Thyroid gland (tissue), 4 donors: ENCODE measurements at places on chromosomes 1 and 21. TPM values are rescaled to one million over a fixed set of nuclear protein-coding genes. Genes with fewer than 3 reads are reported as not detected.
A peak's percentile ranks its signal among the peaks of the same experiment; 100 is the strongest.

Gene MAP1LC3C
- total RNA-seq, result 1.6 TPM

Gene PGLYRP4
- not detected for total RNA-seq

Gene PPIAL4G
- not detected for total RNA-seq

Gene TTLL10
- not detected for total RNA-seq

- no peak overlapping the region for H3K27ac ChIP-seq
- peaks cover 3% of the 10 kb centered on the region for H3K4me1 ChIP-seq
- DNase-seq, result no peak
- H3K27me3 ChIP-seq, result no peaks in the 10 kb centered on the region
- H3K4me3 ChIP-seq, result no peak overlapping the region
- H3K36me3 ChIP-seq, result no peaks in the 10 kb centered on the region
Measured at GRCh38 chr1:7678491-7679158, 92.5 kb upstream of the VAMP3 start.

- no peak for DNase-seq
- no peak overlapping the region for H3K27ac ChIP-seq
- no peaks in the 10 kb centered on the region for H3K27me3 ChIP-seq
- H3K4me1 ChIP-seq, result no peaks in the 10 kb centered on the region
- no peaks in the 10 kb centered on the region for H3K36me3 ChIP-seq
Measured at GRCh38 chr1:19639999-19640362, 4.1 kb upstream of the NBL1 start.

GRCh38 chr1:11057477-11057876 lies 2.3 kb downstream of the SRM start:
- H3K27ac ChIP-seq, result no peak overlapping the region
- DNase-seq, result no peak
- H3K4me1 ChIP-seq, result peaks cover 12% of the 10 kb centered on the region
- peaks cover 18% of the 10 kb centered on the region for H3K36me3 ChIP-seq
- H3K4me3 ChIP-seq, result no peak overlapping the region
- no peaks in the 10 kb centered on the region for H3K27me3 ChIP-seq

GRCh38 chr1:7229696-7230631 lies 444.7 kb downstream of the CAMTA1 start:
- no peaks in the 10 kb centered on the region for H3K27me3 ChIP-seq
- H3K4me1 ChIP-seq, result no peaks in the 10 kb centered on the region
- no peak overlapping the region for H3K27ac ChIP-seq
- H3K4me3 ChIP-seq, result no peak overlapping the region
- no peak for DNase-seq

DNA sequence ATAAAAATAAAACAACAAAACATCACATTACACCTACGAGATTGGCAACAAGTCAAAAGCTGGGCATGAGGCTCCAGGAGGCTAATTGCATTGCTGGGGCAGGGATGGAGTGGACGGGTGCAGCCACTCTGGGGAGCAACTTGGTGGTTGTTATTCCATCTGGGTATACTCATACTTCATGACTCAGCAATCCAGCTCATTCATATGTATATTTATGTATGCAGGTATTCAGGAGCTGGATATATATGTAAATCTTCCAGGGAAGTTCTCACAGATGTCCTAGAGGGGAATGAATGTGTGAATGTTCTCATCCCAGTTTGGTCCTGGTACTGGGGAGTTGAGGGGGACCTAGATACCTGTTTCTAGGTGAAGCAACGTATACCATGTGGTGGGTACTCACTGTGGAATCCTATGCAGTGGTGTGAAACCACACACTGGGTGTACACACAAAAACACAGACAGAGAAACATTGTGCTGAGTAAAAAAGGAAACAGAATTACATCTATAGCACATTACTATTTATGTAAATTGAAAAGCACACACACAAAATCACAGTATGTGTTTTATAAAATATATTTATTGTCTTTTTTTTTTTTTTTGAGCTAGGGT lies 79.7 kb upstream of the RAB4A start:
- no peaks in the 10 kb centered on the region for H3K4me1 ChIP-seq
- no peaks in the 10 kb centered on the region for H3K27me3 ChIP-seq
- no peak for DNase-seq
- no peaks in the 10 kb centered on the region for H3K36me3 ChIP-seq
- H3K4me3 ChIP-seq, result no peak overlapping the region

GRCh38 chr21:41369920-41370839 lies 8.4 kb downstream of the MX2 start:
- H3K27me3 ChIP-seq, result no peaks in the 10 kb centered on the region
- H3K4me1 ChIP-seq, result peaks cover 7% of the 10 kb centered on the region
- no peak overlapping the region for H3K27ac ChIP-seq
- no peaks in the 10 kb centered on the region for H3K36me3 ChIP-seq
- H3K4me3 ChIP-seq, result no peak overlapping the region
- DNase-seq, result no peak

- peak overlapping the region; percentile 83 for H3K27ac ChIP-seq
- H3K4me3 ChIP-seq, result no peak overlapping the region
- peaks cover 30% of the 10 kb centered on the region for H3K4me1 ChIP-seq
- H3K36me3 ChIP-seq, result no peaks in the 10 kb centered on the region
Measured at GRCh38 chr1:112358798-112359408, 37.1 kb upstream of the CTTNBP2NL start.

DNA sequence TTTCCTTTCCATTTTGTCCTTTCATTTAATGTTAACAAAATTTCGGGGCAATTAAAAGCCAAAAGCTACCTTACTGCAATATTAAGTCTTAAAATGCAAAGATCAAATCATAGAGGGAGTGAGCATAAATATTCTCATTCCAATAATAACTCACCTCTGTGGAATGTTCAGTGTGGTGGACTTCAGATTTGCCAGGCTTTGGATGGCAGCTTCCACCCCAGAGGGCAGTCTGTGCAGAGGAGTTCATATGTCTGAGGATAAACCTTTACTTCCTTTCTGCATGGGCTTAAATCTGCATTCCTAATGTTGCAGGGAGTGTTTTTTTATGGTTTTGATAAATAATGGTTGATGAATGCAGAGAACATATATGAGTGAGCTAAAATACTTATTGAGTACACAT lies 16.3 kb downstream of the KIAA0040 start:
- H3K27me3 ChIP-seq, result no peaks in the 10 kb centered on the region
- no peak overlapping the region for H3K27ac ChIP-seq
- no peak for DNase-seq
- H3K4me3 ChIP-seq, result no peak overlapping the region
- peaks cover 2% of the 10 kb centered on the region for H3K36me3 ChIP-seq

DNA sequence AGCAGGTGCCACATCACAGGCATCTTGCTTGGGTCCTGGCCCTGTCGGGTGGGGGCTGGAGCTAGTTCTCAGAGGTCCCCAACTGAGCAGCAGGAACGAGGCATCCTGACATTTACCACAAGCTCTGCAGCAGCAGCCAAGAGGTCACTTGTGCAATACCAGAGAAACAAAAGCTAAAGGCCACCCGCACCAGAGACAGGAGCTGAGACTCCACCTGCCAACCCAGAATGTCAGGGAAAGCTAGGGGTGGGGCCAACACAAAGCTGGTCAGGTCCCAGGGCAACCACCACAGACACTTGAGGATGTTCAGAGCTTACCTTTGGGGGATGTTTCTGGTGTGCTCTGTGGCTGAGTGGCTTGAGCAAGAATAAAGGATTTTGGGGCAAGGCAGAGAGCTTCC lies 13.6 kb upstream of the SYT6 start:
- H3K27ac ChIP-seq, result no peak overlapping the region
- DNase-seq, result no peak
- H3K4me1 ChIP-seq, result no peaks in the 10 kb centered on the region
- no peak overlapping the region for H3K4me3 ChIP-seq
- no peaks in the 10 kb centered on the region for H3K36me3 ChIP-seq
- H3K27me3 ChIP-seq, result no peaks in the 10 kb centered on the region

DNA sequence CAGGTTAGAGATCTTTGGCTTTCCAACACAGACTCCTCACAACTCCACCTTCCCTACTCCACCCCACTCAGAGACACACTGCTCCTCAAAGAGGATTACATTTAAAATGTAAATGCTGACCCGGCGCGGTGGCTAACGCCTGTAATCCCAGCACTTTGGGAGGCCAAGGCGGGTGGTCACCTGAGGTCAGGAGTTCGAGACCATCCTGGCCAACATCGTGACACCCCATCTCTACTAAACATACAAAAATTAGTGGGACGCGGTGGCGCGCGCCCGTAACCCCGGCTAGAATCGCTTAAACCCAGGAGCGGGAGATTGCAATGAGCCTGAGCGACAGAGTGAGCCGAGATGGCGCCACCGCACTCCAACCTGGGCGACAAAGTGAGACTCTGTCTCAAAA lies 1.8 kb upstream of the ANP32E start:
- H3K36me3 ChIP-seq, result no peaks in the 10 kb centered on the region
- peaks cover 9% of the 10 kb centered on the region for H3K4me1 ChIP-seq
- no peaks in the 10 kb centered on the region for H3K27me3 ChIP-seq
- no peak for DNase-seq

- H3K4me1 ChIP-seq, result peaks cover 7% of the 10 kb centered on the region
- H3K36me3 ChIP-seq, result no peaks in the 10 kb centered on the region
- no peaks in the 10 kb centered on the region for H3K27me3 ChIP-seq
- H3K27ac ChIP-seq, result no peak overlapping the region
- no peak for DNase-seq
- H3K4me3 ChIP-seq, result no peak overlapping the region
Measured at GRCh38 chr1:154849645-154850131, 20.4 kb downstream of the KCNN3 start.

- no peaks in the 10 kb centered on the region for H3K36me3 ChIP-seq
- peak; percentile 83 for DNase-seq
- peak overlapping the region; percentile 81 for H3K27ac ChIP-seq
- no peaks in the 10 kb centered on the region for H3K27me3 ChIP-seq
Measured at GRCh38 chr1:226679853-226680516, 59.1 kb downstream of the ITPKB start.

DNA sequence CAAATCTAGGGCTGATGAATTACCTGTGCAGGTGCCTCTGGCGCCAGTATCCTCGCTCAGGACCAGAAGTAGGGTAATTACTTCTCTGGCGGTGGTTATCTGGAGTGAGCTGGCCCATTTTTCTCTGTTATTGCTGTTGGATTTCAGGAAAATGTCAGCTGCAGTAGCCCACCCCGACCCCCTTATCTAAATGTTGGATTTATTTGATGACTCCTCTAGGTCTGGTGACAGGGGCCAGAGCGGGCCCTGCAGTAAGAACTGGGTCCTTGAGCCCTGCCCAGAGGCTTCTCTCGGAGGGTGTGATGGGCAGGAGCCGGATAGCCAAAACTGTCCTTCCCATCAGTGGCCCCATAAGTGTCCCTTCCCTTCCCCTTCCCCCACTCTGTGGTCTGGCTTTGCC lies 384.3 kb downstream of the PTPRU start:
- DNase-seq, result no peak
- H3K4me3 ChIP-seq, result no peak overlapping the region
- H3K4me1 ChIP-seq, result no peaks in the 10 kb centered on the region
- no peaks in the 10 kb centered on the region for H3K27me3 ChIP-seq
- no peak overlapping the region for H3K27ac ChIP-seq

- no peaks in the 10 kb centered on the region for H3K27me3 ChIP-seq
- no peak overlapping the region for H3K4me3 ChIP-seq
- no peaks in the 10 kb centered on the region for H3K4me1 ChIP-seq
- H3K36me3 ChIP-seq, result no peaks in the 10 kb centered on the region
Measured at GRCh38 chr1:54781023-54781723, 16.9 kb upstream of the PARS2 start.
